ENCODE measurements at places on chromosomes 16 and 17.

DNA sequence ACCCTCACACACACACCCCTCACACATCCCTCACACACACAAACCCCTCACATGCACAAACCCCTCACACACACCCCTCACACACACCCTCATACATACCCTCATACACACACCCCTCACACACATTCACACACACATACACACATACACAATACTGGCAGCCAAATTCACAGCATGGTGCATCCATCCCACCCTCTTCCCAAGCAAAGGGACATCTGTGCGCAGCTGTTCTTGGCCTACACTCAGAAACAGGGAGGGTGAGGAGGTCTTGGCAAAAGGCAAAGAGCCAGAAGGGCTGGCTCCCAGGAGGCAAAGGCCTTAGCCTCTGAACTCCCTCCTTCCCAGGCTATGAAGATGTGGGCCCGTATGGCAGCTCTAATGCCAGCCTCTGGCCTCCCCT lies 23.4 kb downstream of the C17orf67 start:
- no peak for DNase-seq

GRCh38 chr17:14118951-14119350 lies 49.6 kb downstream of the COX10 start:
- DNase-seq: no peak

DNA sequence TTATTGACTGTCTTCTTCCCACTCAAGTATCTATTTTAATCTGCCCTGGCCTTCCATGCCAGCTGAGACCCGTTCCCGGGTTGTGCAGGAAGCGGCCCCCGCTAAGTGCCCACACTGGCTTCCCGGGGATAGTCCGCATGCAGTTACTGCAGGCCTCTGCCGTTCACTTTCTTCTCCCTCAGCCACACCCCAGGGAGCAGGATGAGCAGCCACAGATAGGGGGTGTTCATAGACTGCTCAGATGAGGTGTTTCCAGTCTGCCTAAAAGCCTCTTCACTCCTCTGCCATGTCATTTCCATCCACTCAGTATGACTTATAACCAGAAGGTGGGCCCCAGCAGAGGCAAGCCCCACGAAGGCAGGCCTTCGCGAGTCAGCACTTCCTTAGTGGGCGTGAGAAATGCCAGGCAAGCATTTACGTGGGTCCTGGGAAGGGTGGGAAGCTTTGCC lies 7.7 kb downstream of the MED9 start:
- no peak for DNase-seq

- DNase-seq: no peak
Observed at GRCh38 chr17:7282752-7283321, 1.3 kb downstream of the SLC2A4 start.

GRCh38 chr16:30383521-30383920 lies 1.2 kb upstream of the SEPTIN1 start:
- DNase-seq: no peak

DNA sequence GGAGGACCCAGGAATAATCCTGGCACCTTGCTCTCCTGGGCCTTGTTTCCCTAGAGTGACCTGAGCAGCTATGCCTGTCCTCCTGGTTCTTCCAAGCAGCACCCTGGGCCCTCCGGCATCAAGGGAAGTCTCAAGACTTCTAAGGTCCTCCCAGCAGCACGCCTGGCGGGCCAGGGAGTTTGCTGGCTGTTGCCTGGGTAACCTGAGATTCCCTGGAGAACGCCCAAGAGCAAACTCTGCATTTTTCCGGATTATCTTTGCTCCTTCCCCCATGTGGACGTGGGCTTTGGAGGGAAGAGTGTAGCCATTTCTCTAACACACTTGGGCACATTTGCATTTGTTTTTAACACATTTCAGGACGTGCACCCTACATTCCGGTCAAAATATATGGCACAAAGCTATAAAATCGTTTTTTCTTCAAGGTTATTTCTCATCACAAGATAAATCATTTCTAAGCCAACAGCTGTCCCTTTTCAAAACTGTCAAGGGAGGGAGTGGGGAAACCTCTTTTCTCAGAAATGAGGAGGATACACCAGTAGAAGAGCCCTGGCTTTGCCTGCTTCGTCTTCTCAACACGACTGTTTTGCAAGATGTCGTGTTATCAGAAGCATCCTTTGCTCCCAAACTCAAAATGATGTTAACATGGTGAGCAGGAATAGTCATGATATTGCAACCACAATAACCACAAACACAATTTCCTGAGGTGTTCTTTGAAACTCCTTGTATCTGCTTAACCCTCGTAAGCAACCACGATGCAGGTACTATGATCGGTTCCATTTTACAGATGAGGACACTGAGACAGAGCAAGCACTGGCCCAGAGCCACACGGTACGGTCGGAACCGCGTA lies 116.5 kb downstream of the ADCY9 start:
- no peak for DNase-seq

GRCh38 chr16:22665803-22666202 lies 148.2 kb upstream of the HS3ST2 start:
- DNase-seq: no peak

DNA sequence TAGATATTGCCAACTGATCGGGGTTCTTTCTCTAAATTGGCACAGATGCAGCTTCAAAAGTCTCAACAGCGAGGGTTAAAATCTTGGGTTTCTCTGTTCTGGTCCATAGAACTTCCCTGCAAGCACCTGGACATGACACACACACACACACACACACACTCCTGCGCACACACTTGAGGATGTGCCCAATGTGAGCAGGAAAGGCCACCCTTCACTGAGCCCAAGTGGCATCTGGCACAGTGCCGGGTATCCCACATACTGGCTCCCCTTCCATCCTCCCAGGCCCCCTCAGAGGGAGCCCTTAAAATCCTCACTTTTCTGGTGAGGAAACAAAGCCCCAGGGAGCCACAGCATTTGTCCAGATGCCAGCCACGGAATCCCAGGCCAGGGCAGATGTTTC lies 55.5 kb downstream of the ZNF423 start:
- DNase-seq: no peak

DNA sequence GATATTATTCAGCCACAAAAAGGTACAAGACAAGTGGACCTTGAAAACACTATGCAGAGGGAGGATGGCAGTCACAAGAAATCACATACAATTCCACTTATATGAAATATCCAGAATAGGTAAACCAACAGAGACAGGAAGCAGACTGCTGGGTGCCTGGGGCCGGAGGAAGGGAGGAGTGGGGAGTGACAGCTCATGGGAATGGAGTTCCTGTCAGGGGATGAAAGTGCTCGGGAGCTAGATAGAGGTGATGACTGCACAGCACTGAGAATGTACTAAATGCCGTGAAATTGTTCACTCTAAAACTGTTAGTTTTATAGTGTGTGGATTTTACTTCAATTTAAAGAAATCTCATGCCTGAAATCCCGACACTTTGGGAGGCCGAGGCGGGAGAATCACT lies 74.2 kb upstream of the MED9 start:
- no peak for DNase-seq

GRCh38 chr16:84989749-84990620 lies 21.4 kb downstream of the ZDHHC7 start:
- DNase-seq: no peak

DNA sequence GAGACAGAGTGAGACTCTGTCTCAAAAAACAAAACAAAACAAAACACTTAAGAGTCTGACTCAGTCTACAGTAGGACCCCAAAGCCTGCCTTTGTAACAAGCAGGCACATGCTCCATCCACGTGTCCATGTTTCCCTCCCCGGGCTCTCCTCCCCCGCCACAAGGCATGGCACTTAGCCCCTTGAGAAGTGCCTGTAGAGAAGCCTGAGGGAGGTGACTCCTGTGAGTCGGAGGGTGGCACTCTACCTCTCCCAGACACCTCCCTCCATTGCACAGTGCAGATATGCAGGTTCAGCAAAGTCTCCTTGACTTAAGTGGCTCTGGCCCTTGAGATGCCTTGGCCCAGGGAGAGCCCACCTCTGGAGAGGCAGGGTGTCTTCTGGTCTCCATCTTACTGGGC lies 6.8 kb downstream of the FHOD1 start:
- DNase-seq: no peak

- DNase-seq: no peak
Observed at GRCh38 chr16:28537076-28537475, 1.7 kb downstream of the NUPR1 start.

DNA sequence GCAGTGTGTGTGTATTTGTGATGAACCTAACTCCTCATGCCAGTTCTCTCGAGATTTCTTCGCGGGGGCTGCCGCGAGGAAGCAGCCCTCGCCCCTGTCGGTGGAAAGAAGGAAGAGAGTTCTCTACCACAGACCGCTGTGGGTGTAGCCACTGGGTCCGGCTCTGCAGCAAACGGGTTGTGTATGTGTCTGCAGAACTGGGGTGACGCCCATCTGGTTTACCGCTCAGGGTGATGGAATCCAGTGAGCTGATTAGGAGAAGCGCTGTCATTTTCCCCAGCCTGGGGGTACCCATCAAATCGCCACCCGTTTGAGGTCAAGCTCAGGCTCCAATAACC lies 7.7 kb downstream of the CORO6 start:
- peak; percentile 57 for DNase-seq

GRCh38 chr17:77325577-77326075 lies 184.9 kb downstream of the SEC14L1 start:
- DNase-seq: no peak

DNA sequence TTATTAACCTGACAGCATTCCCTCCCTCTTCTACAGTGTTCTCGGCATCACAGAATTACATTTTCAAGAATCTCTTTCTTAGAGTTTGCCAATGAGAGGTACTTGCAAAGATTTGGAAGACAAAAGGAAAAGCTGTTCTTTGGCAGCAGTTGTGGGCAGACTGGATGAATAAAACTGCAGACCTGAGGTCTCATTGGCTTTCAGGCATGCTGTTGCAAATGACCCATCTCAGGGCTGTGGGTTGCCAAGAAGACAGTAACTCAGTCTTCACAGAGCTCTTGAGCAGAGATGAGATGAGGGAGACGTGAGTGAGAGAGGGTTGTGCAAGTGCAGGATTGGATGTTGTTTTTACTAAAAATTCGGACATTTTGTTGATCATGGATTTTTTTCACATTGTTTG lies 11.3 kb upstream of the USP31 start:
- DNase-seq: no peak

DNA sequence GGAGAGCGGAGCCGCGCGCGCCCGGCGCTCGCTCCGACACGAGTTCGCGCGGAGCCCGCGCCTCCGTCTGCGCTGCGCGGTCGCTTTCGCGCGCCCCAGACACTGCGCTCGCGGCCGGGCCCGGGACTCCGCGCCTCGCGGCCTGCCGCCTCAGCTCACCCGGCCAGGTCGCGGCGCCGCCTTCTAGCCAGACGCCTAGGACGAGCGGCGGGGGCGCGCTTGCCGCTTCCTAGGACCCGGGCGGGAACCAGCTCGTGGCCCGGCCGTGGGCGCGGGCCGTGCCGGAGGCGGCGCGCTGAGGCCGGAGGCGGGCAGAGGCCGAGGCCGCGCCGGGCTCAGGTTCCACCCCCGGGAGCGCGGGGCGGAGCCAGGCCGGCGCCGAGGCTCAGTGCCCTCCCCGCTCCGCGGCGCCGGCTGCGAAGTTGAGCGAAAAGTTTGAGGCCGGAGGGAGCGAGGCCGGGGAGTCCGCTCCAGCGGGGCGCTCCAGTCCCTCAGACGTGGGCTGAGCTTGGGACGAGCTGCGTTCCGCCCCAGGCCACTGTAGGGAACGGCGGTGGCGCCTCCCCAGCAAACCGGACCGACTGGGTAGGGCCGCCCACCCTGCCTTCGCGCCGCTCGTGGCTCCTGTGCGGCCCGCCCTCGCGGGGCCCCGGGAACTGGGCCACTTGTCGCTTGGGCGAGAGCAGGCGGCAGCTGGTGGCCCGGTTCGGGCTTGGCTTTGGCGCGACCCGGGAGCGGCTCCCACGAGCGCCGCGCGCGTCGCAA lies at the start of gene SPHK1:
Gene SPHK1 (plus strand): TSS at position 388 of the 765 bp plus-strand sequence. CDS start 1,036 bp downstream, outside the sequence.
- peak; percentile 38 for DNase-seq

DNA sequence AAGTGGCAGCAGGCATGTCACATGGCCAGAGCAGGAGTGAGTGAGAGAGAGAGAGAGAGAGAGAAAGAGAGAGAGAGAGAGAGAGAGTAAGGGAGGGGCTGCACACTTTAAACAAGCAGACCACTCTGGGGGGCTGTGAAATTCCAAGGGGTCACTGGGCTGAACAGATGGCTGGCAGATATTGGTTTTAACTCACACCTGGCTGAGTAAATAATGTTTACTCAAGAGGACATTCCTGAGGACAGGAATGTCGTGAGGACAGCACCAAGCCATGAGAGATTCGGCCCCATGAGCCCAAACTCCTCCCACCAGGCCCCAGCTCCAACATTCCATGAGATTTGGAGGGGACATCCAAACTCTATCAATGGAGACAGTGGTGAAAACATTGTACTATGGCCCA lies 269.7 kb downstream of the CBLN1 start:
- DNase-seq: no peak

DNA sequence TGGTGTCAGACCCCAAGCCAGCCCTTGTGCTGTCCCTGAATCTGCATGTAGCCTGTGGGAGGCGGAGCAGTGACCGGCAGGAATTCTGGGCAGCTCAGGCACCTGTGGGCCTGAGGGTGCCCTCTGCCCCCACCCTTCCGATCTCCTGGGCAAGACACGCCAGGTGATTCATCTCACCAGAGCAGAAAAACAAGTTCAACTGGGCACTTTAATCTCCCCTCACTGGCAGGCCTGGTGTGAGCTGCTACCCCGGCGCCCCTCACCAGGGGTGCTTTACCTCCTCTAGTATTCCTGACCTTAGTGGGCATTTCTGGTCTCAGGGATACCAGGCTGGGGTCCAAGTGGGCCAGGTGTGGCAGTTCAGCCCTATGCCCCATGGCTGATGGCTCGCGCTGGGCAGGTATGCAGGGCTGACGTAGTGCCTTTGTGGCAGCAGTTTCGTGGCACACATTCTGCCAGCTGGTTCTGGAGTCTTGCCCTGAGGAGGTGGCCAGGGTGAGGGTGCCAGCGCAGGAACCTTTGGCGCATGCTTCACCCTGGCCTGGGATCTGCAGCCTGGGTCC lies 6.0 kb downstream of the ERBB2 start:
- DNase-seq: no peak

GRCh38 chr17:27329146-27329805 lies 35.4 kb downstream of the WSB1 start:
- DNase-seq: no peak

- no peak for DNase-seq
Observed at GRCh38 chr17:32341141-32341856, 674 bp downstream of the C17orf75 start.

- no peak for DNase-seq
Observed at GRCh38 chr17:75517297-75517865, 1.1 kb downstream of the TSEN54 start.

- no peak for DNase-seq
Observed at GRCh38 chr17:38797158-38797490, 2.2 kb downstream of the PIP4K2B start.

- DNase-seq: no peak
Observed at GRCh38 chr16:64276646-64277045, 845.2 kb downstream of the CDH11 start.

DNA sequence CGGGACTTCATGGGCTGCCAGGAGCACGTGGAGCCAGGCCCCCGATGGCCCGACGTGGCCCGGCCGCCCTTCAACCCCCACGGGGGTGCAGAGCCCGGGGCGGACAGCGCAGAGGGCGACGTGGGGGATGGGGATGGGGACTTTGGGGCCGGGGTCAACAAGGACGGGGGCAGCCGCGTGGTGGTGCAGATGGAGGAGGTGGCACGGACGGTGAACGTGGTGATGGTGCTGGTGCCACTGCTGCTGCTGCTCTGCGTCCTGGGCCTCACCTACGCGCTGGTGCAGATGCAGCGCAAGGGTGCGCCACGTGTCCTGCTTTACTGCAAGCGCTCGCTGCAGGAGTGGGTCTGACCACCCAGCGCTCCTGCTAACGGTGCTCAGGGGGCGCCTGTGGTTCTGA lies 19.5 kb downstream of the MMP15 start:
- no peak for DNase-seq

All from stimulated activated CD8-positive, alpha-beta memory T cell treated with anti-CD3 and anti-CD28 coated beads, Interleukin-12 subunit alpha, Interleukin-12 subunit beta, amount 100 ng/mL, for 1 hour (primary cell).